ENCODE measurements at places on chromosomes 7 and 10. TPM values are rescaled to one million over a fixed set of nuclear protein-coding genes. Genes with fewer than 3 reads are reported as not detected.

The FGFBP3 gene
- 2.7 TPM for total RNA-seq

The HGF gene
- 0.01 TPM for total RNA-seq

The TWIST1 gene
- total RNA-seq = 3.8 TPM

The DHX32 gene
- total RNA-seq = 44.0 TPM

The PTPN20 gene
- 4.3 TPM for total RNA-seq

The PNLIP gene
- total RNA-seq = not detected
